Iris pigment epithelial cell (primary cell): ENCODE measurements at places on chromosomes 13 and 19.

GRCh38 chr19:5961969-5962945 lies 15.7 kb downstream of the RANBP3 start:
- DNase-seq, result peak; percentile 78

GRCh38 chr19:872266-872951 lies 12.9 kb downstream of the CFD start:
- peak; percentile 76 for DNase-seq

DNA sequence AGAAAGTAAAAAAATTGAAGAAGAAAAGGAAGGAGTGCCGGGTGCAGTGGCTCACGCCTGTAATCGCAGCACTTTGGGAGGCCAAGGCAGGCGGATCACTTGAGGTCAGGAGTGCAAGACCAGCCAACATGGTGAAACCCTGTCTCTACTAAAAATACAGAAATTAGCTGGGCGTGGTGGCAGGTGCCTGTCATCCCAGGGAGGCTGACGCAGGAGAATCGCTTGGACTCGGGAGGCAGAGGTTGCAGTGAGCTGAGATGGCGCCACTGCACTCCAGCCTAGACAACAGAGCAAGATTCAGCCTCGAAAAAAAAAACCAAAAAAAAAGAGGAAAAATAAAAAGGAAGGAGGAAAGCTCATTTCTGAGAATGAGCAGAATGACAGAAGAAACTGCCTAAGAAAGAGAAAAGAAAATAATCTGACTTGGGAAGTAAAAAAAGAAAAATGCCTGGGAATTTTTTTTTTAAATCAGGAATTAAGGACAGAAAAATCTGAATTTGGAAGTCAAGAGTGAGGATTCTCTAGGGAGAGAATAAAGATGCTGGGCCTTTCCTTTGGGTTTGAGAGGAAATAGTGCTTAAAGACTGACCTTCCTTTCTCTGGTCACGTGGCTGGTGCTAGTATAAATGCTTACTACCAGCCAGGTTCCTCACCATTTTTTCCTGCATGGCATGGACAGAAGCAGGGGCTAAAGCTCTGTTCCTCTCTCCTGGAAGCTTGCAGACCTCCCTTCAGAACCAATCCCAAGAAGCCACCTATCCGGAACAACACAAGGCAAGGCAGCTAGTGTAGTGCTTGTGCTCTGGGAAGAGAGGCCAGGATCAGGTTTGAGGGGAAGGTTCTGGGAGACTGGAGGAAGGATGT lies at the start of gene FFAR2:
TSS of gene FFAR2 (plus strand) at position 652 of the 864 bp plus-strand sequence. CDS start 1,458 bp downstream, outside the sequence.
- DNase-seq, result no peak

DNA sequence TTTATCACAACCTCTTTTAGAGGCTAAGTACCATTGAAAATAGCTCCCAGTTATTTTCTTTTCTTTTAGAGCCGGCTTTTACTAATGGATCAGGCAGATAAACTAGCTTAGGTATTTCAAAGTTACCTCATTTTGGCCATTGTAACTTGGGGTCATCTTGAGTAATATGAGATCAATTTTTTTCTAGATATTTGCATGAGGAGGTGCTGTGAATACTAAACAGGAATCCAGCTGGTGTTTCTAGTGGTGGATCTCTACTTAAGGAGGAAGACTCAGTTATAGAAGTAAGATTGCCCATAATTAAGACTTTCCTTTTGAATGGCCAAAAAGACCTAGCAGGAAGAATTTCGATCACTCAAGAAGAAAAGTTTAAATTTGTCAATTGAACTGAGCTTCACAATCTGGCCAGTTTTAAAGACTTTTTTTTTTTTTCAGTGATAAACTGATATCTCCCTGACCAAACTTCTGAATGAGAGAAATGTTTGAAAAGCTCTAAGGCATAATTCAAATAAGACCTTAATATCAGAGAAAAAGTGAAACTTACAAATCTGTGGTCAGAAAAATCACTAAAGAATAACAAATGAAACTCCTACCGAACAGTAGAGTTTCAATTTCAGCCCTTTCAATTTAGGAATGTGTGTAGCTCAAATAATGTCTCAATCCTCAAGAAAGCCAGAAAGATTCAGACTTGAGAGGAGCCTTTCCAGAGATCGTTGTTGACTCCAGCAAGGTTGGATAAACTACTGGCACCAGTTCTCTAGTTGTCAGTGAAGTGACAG lies 11.6 kb upstream of the NAA16 start:
- no peak for DNase-seq

GRCh38 chr13:42384265-42384664 lies 112.3 kb downstream of the AKAP11 start:
- DNase-seq, result peak; percentile 62
